ENCODE measurements at places on chromosomes 1 and 21. TPM values are rescaled to one million over a fixed set of nuclear protein-coding genes. Genes with fewer than 3 reads are reported as not detected.

GRCh38 chr1:10864776-10865175 lies 68.3 kb upstream of the CASZ1 start:
- no peak for DNase-seq

GRCh38 chr1:109027841-109028240 lies 14.1 kb downstream of the WDR47 start:
- no peak for DNase-seq

- no peak for DNase-seq
Observed at GRCh38 chr1:184116287-184116686, 64.8 kb downstream of the TSEN15 start.

- DNase-seq, result no peak
Observed at GRCh38 chr1:180906511-180906910, 6.2 kb upstream of the KIAA1614 start.

GRCh38 chr1:63912643-63913042 lies 138.8 kb downstream of the ROR1 start:
- DNase-seq, result no peak

GRCh38 chr1:81607086-81607485 lies 193.6 kb upstream of the ADGRL2 start:
- DNase-seq, result no peak

- no peak for DNase-seq
Observed at GRCh38 chr1:28601696-28602095, 9.6 kb downstream of the RAB42 start.

GRCh38 chr1:204990721-204991341 lies 52.2 kb upstream of the CNTN2 start:
- DNase-seq, result no peak

GRCh38 chr21:36504067-36505058 lies 24.4 kb upstream of the CLDN14 start:
- DNase-seq, result peak; percentile 48

DNA sequence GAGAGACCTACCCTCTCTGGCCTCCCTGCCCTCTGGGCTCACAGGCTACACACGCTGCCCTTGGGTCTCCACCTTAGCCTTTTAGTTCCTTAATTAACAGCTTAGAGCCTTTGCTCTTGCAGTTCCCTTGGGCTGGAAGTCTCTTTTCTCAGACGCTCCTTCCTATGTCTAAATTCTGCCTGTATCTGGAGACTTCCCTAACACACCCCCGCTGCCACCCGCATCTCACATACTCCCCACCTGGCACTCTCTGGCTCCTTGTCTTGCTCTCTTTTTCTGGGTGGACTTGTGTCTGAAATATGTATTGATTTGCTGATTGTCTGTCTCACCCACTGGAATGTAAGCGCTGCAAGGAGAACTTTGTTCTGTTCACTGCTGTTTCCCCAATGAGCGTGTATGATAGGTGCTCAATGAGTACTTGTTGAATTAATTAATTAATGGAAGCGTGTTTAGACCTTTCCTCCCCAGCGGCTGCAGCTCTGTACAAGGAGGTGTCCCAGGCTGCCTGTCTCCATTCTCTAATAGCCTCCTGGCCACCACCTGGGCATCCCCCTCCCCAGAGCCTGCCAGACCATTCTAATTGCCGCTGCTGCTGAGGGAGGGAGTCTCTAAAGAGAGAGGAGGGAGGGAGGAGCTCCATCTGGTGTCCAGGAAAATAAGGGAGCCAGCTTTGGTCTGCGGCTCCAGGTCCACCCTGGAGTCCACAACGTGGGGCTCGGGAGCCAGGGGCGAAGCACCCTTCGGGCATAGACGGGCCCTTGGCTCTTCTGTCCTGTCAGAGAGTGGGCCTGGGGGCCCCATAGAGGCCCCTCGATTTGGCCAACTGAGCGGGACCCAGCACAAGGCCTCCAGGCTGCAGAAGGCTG lies 95.4 kb downstream of the RNF220 start:
- peak; percentile 40 for DNase-seq

GRCh38 chr21:35212393-35213127 lies 163.5 kb upstream of the RUNX1 start:
- no peak for DNase-seq

GRCh38 chr1:19315378-19316198 lies 3.5 kb downstream of the SLC66A1 start:
- DNase-seq, result no peak

DNA sequence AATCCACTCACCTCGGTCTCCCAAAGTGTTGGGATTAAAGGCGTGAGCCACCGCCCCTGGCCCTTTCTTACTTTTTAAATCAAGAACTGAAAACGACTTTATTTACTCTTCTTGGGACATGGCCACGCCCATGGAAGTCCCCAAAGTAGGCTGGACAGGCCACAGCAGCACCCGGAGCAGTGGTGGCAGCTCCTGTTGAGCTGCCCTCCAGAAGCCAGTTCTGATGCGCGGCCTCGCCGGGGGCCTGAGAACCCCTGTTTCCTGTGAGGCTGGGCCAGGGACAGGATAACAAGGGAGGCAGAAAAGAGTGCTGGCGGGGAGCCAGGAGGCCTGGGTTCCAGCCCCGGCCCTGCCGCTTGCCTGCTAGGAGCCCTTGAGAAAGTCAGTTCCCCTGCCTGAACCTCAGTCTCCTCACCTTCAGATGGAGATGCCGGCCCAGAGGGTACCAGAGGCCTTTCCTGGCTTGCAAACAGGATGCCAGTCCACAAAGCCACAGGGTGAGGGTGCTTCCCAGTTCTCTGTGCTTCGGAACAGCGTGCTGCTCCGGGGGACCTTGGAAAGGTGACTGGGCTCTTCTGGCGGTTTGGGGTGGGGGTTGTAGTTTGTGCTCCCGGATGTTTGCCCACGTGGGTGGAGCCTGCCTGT lies 59.4 kb downstream of the RUNX3 start:
- no peak for DNase-seq

BRINP2 gene
- 0.63 TPM for total RNA-seq

HSD3B1 gene
- not detected for total RNA-seq

MYBPH gene
- not detected for total RNA-seq

Data from mesothelial cell of epicardium (in vitro differentiated cells).